ENCODE measurements at places on chromosomes 5 and 9.

- no peak for DNase-seq
Measured at GRCh38 chr5:42404366-42404765, 18.9 kb upstream of the GHR start.

- DNase-seq, result no peak
Measured at GRCh38 chr9:17905366-17905765, 326.5 kb downstream of the SH3GL2 start.

DNA sequence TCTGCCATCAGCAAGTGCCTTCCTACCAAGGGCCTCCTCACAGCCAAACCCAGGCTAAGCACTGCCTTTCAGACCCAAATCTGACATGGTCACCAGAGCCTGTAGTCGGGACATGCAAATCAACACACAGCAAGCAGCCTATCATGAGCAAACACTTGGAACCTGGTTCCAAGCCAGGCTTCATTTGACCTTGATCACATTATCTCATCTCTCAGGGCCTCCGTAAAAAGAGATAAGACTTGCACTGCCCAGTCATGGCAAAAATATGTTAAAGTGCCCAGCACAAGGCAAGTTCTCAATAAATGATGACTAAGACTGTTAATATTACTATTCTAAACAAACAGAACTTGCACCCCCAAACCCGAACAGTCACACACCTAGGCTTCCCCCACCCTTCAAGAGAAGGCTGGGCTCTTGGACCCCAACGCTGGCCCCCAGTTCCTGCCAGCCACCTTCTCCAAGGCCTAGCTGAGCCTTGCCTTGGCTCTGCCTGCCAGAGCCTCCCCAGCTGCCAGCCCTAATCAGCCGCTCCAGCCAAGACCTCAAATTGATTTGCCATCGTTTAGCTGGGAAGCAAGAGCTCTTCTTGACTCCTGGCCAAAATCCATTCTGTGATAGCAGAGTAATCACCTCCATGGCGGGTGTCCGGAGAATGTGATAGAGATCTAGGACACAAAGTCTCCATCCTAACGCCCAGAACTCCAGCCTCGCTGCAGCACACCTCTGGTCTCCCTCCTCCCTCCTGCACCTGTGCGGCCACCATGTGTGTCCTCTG, 18.7 kb downstream of the CPLX2 start:
- DNase-seq, result peak; percentile 31

GRCh38 chr5:12392246-12392645, 488.0 kb upstream of the CTNND2 start:
- DNase-seq, result no peak

DNA sequence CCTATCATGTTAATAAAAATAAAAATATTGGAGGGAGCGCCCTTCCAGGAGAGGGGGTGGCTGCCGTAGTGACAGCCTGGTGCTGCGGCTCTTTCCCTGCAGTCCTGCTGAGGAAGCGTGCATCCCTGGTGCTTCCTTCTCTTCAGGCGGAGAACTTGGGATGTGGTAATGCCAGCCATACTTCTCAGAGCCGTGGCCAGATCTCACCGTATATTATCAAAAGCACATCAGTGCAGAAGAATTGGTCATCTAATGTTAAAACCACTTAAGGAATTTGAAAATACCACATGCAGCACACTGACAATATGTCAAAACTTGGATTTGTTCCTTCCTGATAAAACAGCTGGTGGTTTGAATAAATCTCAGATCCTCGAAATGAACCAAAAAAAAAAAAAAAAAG, 17.7 kb downstream of the C9orf40 start:
- DNase-seq, result no peak

DNA sequence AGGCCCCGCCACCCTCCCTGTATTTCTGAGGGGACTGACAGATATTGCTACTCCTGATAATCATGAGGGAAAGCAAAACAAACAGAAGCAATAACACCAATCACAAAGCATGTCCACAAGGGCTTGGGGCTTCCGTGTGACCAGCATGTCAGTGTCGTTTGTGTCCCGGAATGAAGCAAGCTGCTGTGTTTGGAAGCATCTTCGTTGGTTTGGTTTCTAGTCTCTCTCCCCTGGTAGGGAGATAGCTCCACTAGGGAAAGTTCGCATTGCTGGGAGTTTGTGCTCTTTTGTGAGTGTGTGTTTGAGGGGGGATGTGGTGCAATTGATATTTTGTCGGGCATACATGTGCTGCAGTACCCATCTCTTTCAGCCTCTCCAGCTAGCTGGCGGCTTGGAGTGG, 1.4 kb downstream of the GRIA1 start:
- no peak for DNase-seq

GRCh38 chr5:73727470-73727869, 101.5 kb downstream of the ARHGEF28 start:
- DNase-seq, result no peak

- peak; percentile 58 for DNase-seq
Measured at GRCh38 chr9:27888661-27889295, 315.5 kb upstream of the C9orf72 start.

- DNase-seq, result peak; percentile 50
Measured at GRCh38 chr5:166341740-166342337, 1949.6 kb upstream of the WWC1 start.

GRCh38 chr9:98978231-98978681, 34.5 kb downstream of the COL15A1 start:
- no peak for DNase-seq

- DNase-seq, result peak; percentile 56
Measured at GRCh38 chr5:150787656-150788055, 9.1 kb downstream of the SMIM3 start.

DNA sequence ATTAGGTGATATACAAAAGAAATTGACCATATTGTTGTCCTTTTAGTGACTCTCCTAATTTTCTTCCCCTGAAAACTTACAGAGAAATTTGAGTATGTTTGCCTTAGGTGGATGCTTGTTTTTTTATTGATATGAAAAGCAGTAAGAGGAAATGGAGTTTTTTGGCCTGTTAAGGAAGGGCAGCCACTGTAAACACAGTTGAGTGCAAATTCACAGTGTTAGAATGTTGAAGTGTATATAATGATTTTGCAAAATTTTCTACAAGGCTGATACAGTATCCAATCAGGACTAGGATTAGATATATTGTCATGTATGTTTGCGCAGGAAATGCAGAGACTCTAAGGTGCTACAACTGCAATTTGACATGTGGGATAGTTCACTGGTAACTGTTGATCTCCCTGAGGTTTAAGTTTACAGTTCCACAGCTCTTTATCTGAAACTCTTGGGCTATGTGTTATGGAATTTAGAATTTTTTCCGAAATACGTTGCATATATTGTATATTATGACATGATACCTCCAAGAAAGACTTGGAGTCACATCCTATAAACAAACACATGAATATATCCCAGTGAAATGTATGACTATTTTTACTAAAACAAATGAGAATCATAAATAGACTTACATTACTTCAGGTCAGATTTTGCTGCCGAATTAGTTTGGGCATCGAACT, 62.5 kb downstream of the FXN start:
- DNase-seq, result no peak

GRCh38 chr5:126754609-126755008, 22.3 kb upstream of the LMNB1 start:
- DNase-seq, result no peak

DNA sequence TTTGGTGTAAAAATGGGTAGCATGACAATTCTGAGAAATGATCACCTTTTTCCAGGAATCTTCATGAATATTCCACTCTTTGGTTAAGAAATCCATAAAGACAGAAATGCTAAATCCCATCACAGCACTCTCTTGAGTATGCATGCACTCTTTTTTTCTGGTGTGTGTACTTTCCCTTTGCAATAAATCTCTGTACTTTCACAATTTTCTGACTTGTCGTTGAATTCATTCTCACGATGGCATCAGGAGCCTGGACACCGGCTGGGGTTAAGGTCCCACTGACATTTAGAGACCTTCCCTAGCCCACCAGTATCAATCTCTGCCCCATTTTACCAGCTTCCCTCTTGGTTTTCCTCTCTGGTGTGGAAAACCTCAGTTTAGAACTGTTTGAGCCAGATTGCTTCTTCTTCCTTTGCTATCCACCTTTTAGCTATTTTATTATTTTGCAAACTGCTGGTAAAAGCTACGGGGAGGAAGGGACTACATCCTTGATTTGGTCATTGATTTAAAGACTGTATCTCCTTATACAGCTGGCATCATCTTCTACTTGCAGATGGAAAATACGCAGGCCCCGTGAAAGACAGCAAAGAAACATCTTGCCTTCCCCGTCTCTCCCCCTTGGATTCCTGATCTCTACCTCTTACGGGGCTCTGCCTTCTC, 59.9 kb upstream of the ZFR start:
- DNase-seq, result no peak

DNA sequence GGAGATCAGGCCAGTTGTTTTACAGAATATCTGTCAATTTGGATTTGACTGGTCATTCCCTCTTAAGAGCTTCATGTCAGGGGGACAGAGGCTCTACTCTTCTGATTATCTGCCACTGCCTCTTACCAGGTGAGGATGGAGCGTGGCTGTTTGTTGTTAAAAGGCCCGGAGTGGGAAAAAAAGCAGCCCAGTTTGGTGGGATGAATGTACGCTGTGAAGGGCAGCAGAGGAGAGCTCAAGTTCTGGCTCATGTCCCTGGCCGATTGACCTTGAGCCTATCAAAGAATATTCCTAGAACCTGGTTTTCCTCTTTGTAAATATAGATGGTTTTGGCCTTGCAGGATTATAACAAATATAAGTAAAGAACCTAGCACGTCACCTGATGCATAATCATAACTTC, 16.3 kb upstream of the SHB start:
- DNase-seq, result no peak

DNA sequence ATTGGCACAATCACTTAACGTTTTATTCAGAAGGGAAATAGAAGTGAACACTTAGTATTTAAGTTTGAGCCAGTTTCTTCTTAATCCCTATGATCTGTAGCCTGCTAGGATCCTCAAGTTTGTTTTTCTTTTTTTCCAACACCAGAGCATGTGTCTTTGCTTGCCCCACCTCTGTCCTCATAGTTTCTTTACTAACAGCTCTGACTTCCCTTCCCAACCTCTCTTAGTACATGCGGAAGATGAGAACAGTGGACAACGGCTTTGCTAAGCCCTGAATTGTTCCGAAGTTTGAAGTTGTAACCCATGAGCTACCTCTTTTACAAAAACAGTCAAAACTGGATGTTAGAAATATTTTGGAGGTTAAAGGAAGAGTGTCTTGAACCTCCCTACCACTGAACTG, 61.7 kb upstream of the TAF11L2 start:
- no peak for DNase-seq

DNA sequence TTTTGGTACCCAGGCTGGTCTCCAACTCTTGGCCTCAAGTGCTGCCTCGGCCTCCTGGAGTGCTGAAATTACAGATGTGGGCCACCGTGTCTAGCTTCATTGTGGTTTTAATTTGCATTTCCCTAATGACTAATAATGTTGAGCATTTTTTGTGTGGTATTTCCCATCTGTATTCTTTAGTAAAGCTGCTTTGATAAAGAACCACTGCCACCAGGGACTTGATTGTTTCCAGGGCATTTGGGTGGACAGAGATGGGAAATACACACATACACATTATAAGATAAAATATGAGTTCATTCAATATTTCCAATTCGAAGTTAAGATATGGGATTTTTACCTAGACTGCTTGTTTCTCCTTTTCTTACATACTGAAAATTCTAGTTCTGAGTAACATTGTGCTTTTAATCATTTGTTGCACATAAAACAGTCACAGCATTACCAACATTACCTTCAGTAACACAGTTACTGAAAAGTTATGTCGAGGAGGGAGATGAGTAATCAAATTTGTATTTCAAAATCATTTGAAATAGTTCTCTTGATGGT, 28.9 kb downstream of the HABP4 start:
- no peak for DNase-seq

GRCh38 chr5:119187776-119188529, 117.1 kb downstream of the DMXL1 start:
- DNase-seq, result no peak

- no peak for DNase-seq
Measured at GRCh38 chr5:36998578-36998977, 122.0 kb downstream of the NIPBL start.

GRCh38 chr5:35152733-35153132, 77.6 kb downstream of the PRLR start:
- no peak for DNase-seq

DNA sequence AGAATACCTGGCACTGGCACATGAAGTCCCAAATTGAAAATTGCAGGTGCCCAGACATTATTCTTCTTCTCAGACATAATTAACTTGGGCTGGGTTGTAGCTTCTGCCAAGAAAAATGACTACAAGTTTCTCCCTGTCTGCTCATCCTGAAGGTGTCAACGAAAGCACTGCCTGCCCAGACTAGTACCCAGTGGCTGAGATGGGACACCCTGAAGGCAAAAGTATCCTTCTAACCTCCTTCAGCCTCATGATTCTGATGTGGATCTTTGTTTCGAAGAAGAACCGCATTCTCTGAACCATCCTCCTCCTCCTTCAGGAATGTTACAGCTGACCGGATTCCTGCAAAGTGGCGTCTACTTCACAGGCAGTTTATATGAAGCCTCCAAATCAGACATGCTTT, 161.1 kb upstream of the FST start:
- no peak for DNase-seq

- no peak for DNase-seq
Measured at GRCh38 chr9:24553183-24553552, 7.5 kb upstream of the IZUMO3 start.

- peak; percentile 67 for DNase-seq
Measured at GRCh38 chr5:57338068-57338867, 144.3 kb downstream of the ACTBL2 start.

DNA sequence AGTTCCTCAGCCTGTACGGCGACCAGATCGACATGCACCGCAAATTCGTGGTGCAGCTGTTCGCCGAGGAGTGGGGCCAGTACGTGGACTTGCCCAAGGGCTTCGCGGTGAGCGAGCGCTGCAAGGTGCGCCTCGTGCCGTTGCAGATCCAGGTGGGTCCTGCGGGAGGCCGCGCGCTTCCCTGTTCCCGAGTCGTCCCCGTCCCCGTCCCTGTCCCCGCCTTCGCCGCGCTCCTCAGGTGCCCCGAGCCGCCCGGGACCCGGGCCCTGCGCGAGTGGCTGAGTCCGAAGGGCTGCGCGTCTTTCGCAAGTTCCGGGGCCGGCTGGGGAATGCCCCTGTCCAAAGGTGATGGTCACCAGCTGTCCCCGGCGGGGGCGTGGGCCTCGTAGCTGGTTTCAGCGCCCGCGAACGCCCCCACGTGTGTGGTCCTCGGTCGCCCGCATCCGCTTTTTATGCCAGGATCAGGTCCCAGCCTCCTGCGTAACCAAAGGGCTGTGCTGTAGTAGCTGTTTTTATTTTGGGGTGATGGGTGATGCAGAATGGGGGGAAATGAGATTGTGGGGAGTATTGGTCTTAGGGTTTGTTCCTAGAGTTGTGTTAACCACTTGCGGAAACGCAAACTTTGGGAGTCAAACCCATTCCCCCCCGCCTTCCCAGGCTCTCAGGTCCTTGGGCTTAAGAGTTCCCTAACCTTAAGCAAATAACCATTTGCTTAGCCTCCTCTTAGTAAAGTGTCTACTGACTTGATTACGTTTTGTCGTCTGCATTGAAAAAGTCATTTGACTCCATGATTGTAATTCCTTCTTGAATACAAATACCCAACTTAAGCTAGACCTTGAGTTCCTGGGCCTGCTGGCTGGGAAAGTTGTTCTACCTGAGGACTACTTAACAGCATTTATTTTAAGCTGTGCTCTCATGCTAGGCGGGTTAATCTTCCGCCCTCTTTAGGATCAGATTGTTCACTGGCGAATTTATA, 663 bp downstream of the ISOC1 start:
- DNase-seq, result peak; percentile 80

GRCh38 chr9:79776581-79776980, 204.8 kb downstream of the TLE4 start:
- DNase-seq, result no peak

- no peak for DNase-seq
Measured at GRCh38 chr9:114830546-114830945, 24.7 kb upstream of the TNFSF15 start.

GRCh38 chr5:66769839-66770617, 173.8 kb downstream of the MAST4 start:
- DNase-seq, result no peak

Measured in OCI-M1 (cell line).